ENCODE measurements at places on chromosomes 2 and 18.

GRCh38 chr2:182191061-182191460 is 205.4 kb downstream of the PPP1R1C start:
- DNase-seq, result no peak

GRCh38 chr2:26850000-26850431 is 2.1 kb downstream of the DPYSL5 start:
- DNase-seq, result no peak

- no peak for DNase-seq
These were observed 51.8 kb downstream of the TFPI start for GRCh38 chr2:187502467-187502866.

DNA sequence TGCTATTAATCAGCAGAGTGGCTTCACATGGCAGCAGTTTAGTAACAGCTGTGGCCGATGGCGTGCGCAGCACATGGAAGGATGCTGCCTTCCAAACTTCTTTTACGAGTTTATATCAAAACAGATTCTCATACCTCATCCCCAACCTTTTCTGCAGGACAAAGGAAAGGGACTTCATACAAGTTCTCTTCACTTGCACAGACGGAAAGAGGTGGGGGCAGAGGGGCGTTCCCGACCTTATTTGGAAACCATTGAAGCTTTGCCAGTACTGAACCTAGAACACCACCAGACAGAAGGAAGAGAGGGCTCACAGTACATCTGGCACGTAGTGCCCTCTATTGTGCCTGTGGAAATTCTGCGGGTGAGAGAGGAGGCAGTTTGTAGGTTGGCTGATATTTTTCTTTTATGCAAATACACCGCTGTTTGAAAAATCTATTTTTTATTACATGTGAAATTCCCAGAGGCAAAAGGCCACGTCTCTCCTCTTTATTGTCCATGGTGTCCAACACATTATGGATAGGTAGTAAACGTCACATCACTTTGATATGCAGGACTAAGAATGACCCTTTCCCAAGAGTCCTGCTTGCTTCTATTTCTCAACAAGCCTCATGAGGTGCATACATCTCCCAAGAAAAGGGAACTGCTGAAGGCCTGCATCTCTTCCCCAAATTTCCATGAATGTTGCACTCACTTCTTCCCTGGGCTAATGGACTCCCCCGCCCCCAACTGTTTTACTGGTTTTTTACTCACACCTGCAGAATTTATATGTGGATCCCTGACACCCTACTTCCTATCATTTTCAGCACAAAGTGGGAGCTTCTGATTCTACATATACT is 31.3 kb downstream of the COLEC12 start:
- no peak for DNase-seq

DNA sequence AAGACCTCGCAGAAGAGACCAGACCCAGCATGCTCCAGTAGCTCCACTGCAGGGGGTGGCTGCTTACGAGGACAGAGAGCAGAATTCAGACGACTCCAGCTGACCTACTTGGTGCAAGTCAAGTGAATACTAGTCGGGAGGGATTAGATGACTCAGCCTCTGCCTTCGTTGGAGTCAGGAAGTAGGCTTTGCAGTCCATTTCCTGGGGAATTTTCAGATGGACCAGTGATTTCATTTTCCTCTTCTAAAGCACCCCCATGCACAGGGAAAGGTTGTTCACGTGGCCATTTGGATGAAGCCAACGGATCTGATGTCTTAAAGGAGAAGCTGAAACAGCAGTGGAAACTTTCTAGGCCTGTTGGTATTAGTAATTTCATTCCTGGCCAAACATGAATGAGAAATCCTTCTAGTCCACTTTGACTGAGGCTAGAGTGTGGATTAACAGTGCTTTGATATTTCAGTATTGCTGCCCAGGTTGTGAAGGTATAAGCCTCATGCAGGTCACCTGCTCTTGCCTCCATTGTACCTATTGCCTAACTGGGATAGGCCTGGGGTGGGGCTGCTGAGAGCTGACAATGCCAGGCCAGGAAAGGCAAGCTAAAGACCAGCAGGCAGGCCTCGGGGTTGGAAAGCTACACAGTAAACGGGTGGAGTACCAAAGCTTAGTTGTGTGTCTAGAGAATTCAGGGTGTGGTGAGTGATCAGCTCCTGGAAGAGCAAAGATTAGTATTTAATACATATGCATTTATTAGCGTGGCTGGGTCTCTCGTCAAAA is 117.6 kb upstream of the FOSL2 start:
- no peak for DNase-seq

- no peak for DNase-seq
These were observed 35.3 kb upstream of the MRPL33 start for GRCh38 chr2:27736031-27736889.

DNA sequence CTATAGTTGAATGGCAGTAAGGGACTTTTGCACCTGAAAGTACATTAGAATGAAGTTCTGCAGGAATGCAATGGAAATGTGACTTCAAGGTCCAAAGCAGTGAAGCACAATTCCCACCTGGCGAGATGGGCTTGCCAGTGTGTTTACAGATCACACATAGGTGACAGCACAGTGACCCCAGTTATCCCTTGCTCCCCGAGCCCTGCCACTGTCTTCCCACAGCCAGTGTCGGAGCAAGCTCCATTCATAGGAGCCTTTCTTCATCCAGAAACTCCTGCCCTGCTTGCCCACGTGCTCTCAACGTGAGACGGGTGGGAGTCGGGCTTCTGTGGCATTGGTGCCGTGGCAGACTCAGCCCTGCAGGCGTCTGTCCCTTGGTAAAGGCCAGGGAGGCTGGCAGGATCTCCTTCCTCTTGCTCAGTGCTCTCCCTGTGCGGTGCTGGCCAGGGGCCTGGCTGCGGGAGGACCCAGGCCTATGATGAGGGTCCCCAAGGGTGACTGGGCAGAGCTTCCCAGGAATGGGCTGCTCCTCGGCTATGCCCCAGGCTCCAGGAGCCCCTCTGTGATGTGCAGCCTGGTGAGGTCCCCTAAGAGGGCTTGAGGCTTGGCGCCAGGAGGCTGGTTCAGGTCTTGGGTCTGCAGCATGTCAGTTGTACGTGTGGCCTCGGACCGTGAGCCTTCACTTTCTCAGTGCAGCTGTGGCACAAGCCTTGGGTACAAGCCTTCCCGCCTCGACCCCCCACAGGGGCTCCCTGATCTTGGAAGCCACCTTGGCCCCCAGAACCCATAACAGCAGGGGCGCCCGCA is 40.2 kb downstream of the SNED1 start:
- no peak for DNase-seq

GRCh38 chr18:57640236-57640635 is 18.6 kb upstream of the NARS1 start:
- no peak for DNase-seq

GRCh38 chr2:54196646-54197045 is 59.4 kb downstream of the TSPYL6 start:
- DNase-seq, result no peak

- no peak for DNase-seq
These were observed 83.6 kb downstream of the SPTBN1 start for GRCh38 chr2:54539683-54540082.

GRCh38 chr2:16119741-16120140 is 179.4 kb downstream of the MYCN start:
- no peak for DNase-seq

DNA sequence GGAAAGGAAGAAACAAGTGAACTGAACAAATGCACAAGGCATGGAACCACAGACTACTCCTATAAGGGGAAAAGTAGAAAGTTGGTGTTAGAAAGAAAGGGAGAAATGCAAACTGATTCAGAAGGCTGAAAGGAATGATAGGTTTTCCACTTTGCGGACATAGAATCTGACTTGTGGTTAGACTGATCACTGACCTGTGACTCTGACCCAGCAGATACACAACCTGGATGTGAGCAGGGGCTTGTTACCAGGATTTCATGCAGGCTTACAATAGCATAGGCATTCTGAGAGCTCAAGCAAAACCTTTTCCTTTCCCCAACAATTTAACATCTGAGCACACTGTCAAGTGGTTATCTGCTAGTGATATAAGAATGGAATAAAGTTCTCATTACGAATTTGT is 237.0 kb upstream of the CDH20 start:
- DNase-seq, result no peak

GRCh38 chr2:165163761-165164160 is 40.1 kb downstream of the SCN3A start:
- no peak for DNase-seq

- no peak for DNase-seq
These were observed 186.6 kb downstream of the MTX2 start for GRCh38 chr2:176455816-176456291.

DNA sequence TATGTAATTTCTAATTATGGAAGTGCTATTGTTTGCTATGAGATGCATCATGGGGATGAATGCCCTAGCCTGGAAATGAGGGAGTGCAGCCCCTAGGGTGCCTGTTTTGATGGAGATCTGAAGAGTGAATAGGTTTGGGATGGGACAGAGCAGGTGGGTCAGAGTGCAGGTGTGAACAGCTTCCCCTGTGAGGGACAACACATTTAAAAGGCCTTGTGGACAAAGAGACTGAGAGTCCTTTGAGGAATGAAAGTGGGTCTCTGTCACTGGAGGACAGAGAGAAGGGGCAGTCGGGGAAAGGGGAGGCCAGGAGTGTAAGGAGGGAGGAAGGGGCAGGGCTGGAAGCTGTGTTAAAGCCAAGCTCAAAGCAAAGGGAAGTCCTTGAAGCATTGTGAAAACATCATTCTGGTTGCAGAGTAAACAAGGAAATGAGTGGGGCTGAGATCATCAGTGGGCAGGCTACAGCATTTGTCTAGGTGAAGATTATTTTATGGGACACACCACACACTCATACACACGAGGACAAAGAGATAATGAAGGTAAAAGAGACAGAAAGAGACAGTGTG is 877.6 kb downstream of the SLC4A3 start:
- no peak for DNase-seq

DNA sequence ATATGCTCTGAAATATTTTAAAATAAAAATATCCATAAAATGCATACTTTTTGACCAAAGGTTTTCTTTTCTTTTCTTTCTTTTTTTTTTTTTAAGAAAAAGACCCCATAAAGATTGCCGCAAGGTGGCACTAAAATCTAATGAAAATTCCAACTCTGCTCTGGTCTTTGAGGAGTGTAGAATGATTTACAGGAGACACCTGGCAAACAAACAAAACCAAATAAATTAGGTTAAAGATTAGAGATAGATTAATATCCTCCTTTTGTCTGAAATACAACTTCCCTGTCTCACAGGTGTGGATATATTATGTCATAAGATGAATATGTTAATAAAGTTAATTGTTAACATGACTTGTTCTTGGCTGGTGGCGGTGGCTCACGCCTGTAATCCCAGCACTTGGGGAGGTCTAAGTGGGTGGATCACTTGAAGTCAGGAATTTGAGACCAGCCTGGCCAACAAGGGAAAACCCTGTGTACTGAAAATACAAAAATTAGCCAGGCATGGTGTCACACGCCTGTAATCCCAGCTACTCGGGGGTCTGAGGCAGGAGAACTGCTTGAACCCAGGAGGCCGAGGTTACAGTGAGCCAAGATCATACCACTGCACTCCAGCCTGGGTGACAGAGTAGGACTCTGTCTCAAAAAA is 3.5 kb upstream of the RHOB start:
- DNase-seq, result no peak

All from stimulated activated CD8-positive, alpha-beta memory T cell treated with anti-CD3 and anti-CD28 coated beads, Interleukin-4, amount 100 ng/mL, for 4 hours (primary cell).